ENCODE measurements at places on chromosomes 3 and 15.

GRCh38 chr3:5750091-5750490 is 562.6 kb downstream of the EDEM1 start:
- DNase-seq: no peak

DNA sequence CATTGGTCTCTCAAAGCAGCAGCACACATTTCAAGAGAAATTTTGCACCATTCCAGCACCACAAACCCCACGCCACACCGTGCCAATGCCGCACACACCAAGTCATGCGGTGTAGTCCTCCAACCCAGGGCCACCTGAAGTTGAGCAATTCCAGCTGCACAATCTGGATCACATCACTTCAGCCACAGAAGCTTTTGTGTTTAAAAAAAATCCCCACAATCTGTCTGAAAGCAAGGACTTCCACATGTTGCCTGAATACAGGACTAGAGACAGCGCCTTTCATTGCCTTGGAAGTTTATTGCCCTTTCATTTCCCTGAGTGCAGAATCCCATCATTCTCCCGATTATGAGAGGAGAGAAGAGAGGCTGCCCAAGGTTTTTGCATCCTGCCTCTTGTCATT is 175.6 kb upstream of the BCL6 start:
- no peak for DNase-seq

- no peak for DNase-seq
Observed at GRCh38 chr3:170740726-170741591, 129.0 kb downstream of the RPL22L1 start.

GRCh38 chr15:75452364-75452864 is 924 bp upstream of the SIN3A start:
- peak; percentile 66 for DNase-seq

DNA sequence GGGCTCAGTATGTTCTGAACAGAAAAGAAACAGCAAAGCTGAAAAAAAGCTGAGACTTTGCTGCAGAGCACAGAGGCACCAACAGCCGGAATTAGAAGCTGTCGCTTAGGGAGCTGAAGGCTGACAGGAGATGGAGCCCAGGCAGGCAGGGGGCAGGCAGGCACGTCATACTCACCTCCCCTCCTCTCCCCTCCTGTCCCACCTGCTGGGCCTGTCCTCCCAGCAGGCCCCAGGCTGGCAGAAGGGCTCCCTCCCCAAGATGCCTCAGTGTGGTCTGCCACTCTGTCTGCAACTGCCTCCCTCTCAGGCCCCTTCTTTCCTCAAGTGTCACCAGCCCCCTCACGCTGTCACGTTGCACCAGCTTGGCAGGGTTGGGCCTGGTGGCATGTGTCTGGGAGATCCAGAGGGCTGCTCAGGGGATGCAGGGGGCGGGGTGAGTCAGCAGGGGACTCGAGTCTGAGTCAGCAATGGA is 3.2 kb upstream of the ANKRD63 start:
- no peak for DNase-seq
